ENCODE measurements at places on chromosomes 1 and 21.

DNA sequence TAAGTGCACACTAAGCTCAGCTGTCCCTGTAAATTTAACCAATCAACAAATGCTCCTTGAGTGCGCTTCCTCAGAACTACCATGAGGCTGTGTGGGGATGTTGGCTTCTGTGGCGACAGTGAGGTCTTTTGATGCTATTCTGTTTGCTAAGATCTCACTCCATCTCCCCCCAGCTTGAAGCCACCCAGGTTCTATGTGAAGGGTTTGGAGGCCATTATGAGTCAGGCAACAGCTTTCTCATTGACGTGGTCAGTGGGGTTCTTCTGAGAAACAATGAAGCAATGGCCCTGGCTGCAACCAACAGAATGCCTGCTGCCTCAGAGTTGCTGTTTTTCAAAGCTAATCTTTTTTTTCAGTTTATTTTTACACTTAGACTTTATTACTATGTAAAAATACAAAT lies 205.5 kb downstream of the PTBP2 start:
- DNase-seq, result no peak

GRCh38 chr1:173175514-173176145 lies 31.5 kb downstream of the TNFSF4 start:
- DNase-seq, result no peak

- DNase-seq, result no peak
Measured at GRCh38 chr21:35259457-35259856, 210.4 kb upstream of the RUNX1 start.

DNA sequence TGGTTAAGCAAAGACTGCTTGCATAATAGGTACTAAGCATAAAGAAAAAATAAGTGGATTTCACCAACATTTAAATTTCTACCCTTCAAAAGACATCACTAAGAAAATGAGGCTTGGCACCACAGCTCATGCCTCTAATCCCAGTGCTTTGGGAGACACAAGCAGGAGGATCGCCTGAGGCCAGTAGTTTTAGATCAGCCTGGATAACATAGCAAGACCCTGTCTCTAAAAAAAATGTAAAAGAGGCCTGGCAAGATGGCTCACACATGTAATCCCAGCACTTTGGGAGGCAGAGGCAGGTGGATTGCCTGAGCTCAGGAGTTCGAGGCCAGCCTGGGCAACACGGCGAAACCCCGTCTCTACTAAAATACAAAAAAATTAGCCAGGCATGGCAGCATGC lies 73.0 kb downstream of the PIGK start:
- no peak for DNase-seq

- no peak for DNase-seq
Measured at GRCh38 chr1:24418898-24419628, 3.5 kb downstream of the NIPAL3 start.

GRCh38 chr1:9500756-9501754 lies 38.2 kb upstream of the SLC25A33 start:
- DNase-seq, result no peak

DNA sequence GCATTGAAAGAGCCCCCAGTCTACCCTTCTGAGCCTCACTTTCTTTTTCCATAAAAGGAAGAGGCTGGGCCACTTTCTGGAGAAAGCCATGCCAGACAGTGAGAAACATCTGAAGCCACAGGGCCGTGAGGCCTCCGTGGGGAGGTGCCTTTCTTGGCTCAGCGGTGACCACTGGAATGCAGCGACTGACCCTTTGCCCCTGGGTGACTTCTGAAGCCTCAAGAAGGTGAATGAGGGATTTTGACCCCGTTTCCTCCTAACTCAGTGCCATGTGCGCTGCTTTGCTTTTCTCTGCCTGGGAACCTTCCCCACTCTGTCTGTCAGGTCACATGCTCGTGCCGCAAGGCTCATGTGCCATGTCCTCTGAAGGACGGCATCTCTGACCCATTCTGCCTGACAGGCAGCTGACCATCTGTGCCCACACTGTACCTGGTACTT lies 44.7 kb upstream of the A3GALT2 start:
- DNase-seq, result no peak

DNA sequence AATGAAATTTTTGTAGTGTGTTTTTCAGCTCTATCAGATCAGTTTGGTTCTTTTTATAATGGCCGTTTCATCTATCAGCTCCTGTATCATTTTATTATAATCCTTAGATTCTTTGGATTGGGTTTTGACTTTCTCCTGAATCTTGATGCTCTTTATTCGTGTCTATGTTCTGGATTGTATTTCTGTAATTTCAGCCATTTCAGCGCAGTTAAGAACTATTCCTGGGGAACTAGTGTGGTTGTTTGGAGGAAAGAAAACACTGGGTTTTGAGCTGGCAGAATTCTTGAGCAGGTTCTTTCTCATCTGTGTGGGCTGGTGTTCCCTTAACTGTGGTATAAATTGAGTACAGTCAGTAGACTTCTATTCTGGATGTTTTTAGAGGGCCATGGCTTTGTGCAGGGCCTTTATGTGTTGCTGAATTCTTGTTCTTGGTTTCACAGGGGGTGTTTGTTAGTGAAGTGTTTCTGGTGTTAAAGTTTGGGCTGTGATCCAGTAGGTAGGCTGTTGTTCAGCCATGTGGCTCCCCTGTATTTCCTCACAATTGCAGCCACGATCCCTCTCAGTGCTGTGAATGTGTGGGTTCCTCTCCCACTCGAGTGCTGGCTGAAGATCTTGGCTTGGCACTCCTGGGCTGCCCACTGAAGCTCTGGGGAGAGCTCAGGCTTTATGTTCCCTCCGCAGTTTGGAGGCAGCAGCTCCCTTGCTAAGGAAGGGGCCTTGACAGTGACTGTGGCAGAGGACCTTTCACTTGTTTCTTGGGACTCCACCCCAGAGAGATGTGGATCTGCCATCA lies 56.0 kb upstream of the CCDC190 start:
- DNase-seq, result no peak

DNA sequence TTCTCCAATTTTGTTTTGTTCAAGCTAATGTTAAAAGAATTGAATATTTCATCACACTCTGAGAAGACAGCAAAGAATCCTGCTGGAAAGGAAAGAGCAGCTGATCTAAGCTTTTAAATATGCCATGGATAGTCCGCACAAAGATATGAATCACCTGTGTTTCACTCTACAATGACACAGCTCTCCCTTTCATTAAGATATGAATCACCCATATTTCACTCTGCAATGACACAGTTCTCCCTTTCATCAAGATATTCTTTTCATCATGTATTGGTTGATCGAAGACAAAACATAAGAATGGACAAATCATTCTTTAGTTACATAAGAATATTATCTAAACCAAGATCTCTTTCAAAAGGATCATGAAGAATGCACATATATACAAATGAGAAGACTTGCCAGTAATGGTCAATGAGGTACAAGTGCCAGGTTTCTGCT lies 367.3 kb downstream of the SMYD3 start:
- DNase-seq, result no peak

- no peak for DNase-seq
Measured at GRCh38 chr1:26626994-26627393, 68.8 kb upstream of the ARID1A start.

DNA sequence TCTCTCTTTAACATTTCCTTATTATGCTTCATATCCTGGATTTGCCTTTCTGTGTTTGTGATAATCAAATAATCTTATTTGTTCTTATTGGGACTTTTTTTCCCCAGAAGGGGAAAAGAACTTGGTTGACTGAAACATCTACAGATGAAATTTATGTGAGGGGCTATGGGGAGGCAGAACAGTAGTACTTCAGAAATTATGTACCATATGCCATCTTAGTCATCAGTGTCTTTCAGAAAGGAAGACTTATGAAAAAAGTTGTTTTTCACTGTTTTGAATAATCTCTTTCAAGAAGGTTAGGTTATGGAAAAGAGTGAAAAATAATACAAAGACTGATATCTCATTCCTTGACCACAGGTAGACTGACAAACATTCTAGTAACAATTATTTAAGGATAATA lies 30.2 kb upstream of the TRAF5 start:
- no peak for DNase-seq

DNA sequence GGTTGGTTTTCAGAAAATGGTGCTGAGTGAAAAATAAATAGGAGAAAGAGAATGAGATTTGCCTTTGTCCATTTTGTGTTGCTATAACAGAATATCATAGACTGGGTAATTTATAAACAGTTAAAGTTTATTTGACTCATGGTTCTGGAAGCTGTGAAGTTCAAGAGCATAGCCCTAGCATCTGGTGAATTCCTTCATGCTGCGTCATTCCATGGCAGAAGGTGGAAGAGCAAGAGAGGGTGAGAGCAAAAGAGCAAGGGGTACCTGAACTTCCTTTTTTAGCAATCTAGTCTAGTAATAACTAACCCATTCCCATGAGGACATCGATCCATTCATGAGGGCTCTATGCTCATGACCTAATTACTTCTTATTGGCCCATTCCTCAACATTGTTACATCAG lies 209.1 kb upstream of the ZP4 start:
- DNase-seq, result no peak

DNA sequence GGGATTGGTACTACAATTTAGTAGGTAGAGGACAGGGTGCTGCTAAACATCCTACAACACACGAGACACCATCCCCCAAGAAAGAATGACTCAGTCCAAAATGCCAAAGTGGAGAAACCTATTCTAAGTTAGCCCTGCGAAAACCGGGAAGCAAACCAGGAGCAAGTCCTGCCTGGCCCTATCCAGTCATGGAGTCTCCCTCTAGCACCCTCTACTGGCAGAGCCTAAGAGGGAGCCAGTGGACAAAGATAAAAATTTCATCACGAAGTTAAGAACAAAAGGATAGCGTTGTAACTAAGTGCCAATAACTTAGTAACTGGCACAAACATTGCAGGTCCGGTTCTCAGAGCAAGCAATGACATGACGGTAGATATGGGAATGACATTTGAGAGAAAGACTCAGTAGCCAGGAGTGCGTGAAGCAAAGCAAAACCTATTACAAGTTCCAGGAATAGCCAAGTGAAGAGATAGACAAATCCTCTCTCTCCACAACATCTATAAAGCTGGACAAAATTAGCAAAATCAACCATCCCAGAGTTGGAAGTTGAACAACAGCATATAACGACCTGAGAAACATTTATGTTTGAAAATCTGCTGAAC lies 383.5 kb downstream of the OMA1 start:
- DNase-seq, result no peak

Measured in CD4-positive, alpha-beta T cell treated with Interleukin-10 for 1 hour (primary cell).